Heart left ventricle (tissue), 16 donors: ENCODE measurements at places on chromosomes 3 and 15. TPM values are rescaled to one million over a fixed set of nuclear protein-coding genes. Genes with fewer than 3 reads are reported as not detected.

UBXN7 gene
- 6.9 TPM for polyA plus RNA-seq

SPTBN5 gene
- 1.3 TPM for polyA plus RNA-seq

RAB43 gene
- 4.9 TPM for polyA plus RNA-seq

A4GNT gene
- not detected for polyA plus RNA-seq

HESX1 gene
- polyA plus RNA-seq: 0.29 TPM

HDC gene
- polyA plus RNA-seq: not detected

DPPA2 gene
- polyA plus RNA-seq: not detected

SLC38A3 gene
- 8.8 TPM for polyA plus RNA-seq

CKMT1B gene
- 0.19 TPM for polyA plus RNA-seq

AGBL1 gene
- not detected for polyA plus RNA-seq

EAF2 gene
- polyA plus RNA-seq: 3.2 TPM

FBXW12 gene
- not detected for polyA plus RNA-seq

PRSS50 gene
- 0.06 TPM for polyA plus RNA-seq
